ENCODE measurements at places on chromosomes 4 and X.

- DNase-seq: no peak
These were observed 207.8 kb upstream of the DCAF8L1 start for GRCh38 chrX:28189011-28189410.

DNA sequence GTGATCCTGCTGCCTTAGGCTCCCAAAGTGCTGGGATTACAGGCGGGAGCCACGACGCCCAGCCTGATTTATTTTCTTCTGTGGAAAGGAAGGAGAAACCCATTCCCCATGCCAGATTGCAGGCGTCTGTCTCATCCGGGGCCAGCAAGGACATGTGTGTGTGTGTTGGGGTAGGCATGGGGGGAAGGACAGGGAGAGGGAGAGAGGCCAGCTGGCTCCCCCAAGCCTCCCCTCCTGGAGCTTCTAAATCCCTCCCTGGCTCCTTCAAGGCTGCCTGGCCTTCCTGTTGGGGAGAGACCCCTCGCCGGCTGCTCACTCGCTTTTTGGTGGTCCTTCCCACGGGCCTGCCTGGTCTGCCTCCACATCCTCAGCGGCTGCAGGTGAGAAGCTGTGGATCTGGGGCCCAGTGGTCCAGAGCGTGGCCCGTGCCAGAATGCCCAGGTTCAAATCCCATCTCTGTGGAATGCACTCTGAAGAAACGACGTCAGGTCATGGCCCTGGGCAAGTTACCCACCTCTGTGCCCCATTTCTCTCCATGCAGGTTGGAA lies 1.3 kb upstream of the PLXNB3 start:
- DNase-seq: no peak

DNA sequence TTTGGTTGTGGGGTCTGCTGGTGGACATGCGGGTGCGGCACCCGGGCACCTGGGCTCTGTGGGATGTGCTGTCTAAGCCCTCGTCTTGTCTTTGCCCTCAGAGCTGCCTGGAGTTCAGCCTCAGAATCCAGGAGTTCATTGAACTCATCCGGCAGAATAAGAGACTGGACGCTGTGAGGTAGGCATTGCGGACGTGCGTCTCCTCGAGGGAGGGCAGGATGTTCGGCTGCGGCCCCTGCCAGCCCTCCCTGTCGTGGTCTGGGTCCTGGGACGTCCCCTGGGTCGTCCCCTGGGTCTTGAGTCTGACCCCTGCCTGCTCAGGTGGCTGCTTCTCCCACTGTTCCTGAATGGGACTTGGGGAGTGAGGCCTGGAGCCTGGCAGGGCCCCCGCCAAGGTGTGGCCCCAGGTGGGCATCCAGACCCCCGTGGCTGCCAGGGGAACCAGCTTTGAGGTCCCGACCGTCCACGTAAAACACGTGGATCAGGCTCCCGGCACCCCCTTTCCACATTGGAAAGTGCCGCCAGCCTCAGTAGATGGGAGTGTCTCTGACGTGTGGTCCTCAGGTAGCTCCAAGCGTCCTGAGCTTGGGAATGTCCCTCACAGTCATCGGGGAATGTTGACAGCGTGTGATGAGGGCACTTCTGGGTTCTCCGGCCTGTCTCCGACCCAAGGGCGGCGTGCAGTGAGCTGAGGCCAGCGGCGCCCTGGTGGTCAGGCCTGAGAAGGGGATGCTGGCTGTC lies 19.3 kb upstream of the UVSSA start:
- no peak for DNase-seq

DNA sequence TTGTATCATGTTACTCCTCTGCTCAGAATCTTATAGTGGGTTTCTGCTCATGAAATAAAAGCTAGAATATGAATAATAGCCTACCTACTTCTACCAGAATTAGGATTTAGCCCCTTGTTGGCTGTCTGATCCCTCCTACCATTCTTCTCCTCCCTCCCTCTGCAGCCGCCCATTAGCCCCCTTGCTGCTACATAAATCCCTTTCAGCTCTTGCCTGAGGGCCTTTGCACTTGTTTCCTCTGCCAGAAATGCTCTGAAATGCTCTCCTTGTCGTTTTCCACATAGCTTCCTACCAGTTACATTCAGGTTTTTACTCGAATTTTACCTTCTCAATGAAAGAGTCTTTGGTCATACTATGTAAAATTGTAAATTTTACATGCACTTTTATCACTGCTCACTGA lies 159.2 kb downstream of the ADGRL3 start:
- DNase-seq: no peak

DNA sequence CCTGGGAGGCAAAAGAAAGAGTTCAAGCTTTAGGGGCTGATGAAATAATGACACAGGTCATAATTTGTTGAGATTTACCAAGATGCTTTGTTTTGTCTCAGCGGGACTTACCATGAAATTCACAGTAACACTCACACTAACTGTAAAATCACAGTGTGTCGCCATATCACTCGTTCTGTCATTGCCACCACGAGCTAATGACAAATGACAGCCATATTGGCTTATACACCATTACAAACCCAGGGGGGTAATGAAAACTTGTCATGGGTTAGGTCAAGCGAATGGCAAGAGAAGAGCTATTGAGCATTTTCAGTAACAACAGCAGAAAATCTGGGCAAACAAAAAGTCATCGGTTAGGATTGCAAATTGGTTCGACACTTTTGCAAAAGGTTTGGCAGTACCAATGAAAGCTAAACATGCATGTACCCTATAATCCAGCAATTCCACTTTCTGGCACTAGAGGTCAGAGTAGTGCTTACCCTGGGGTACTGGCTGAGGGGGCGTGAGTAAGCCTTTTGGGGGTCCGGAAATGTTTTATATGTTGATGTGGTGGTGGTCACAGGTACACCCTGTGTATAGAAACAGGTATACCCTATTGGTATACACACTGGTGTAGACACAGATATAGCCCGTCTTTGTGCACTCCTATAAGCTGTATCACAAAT lies 83.9 kb upstream of the RAI2 start:
- DNase-seq: no peak

DNA sequence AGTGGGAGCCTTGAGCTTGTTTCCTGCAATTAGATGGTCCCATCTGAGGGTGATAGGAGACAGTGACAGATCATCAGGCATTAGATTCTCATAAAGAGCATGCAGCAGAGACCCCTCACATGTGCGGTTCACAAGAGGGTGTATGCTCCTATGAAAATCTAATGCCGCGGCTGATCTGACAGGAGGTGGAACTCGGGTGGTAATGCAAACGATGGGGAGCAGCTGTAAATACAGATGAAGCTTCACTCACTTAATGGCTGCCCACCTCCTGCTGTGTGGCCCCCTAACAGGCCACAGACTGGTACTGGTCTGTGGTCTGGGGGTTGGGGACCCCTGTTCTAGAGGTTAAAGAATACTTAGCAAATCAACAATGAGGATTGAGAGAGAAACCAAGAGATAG lies 201.5 kb upstream of the PITX2 start:
- no peak for DNase-seq

DNA sequence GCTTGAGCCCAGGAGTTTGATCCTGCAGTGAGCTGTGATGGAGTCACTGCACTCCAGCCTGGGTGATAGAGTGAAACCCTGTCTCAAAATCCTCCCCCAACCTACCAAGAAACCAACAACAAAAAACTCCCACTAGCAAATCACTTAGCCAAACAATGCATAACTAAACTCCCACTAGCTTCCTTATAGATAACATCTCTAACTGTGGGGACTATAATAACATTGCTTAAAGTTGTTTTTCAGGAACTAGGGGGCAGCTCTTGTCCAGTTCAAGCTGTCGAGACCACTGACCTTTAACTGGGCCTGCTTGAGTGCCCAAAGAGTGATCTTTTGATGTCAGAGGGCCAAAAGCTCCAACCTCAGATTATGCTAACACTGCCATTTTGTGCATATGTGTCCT lies 81.7 kb downstream of the FREM3 start:
- DNase-seq: no peak

DNA sequence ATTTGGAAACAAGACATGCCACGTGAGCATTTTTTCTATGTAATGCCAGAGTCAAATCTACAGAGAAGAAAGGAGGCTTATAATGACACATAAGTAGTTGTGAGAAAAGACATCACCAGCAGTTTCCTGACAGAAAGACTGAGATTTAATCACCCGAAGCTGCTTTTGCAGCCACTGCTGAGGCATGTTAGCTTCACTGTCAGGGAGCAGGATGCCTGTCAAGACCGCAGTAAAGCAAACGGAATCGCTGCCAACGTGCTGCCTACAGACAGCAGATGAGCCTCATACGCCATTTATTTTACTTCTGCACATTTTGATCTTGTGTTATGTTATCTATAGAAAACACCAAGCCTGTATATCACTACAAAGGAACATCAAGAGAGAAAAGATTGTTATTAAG lies 68.7 kb upstream of the NDST3 start:
- no peak for DNase-seq

DNA sequence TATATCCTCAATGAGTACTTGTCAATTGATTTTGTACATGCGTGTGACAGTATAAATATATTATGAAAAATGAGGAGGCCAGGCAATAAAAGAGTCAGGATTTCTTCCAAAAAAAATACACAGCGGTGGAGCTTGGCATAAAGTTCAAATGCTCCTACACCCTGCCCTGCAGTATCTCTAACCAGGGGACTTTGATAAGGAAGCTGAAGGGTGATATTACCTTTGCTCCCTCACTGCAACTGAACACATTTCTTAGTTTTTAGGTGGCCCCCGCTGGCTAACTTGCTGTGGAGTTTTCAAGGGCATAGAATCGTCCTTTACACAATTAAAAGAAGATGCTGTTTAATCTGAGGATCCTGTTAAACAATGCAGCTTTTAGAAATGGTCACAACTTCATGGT lies at the start of gene OTC:
Gene OTC (plus strand): TSS at position 243 of the 400 bp plus-strand sequence. CDS start 93 bp downstream, at position 336.
- no peak for DNase-seq

GRCh38 chr4:151260526-151260925 lies 16.4 kb upstream of the PRSS48 start:
- no peak for DNase-seq
